Skin of body (tissue), 3 donors: ENCODE measurements at places on chromosomes 1 and 21. TPM values are rescaled to one million over a fixed set of nuclear protein-coding genes. Genes with fewer than 3 reads are reported as not detected.
A peak's percentile ranks its signal among the peaks of the same experiment; 100 is the strongest.

GRCh38 chr21:23887725-23888306 lies 1719.5 kb downstream of the MRPL39 start:
- DNase-seq, result no peak

GRCh38 chr21:46000182-46000730 lies 18.7 kb downstream of the COL6A1 start:
- DNase-seq, result no peak

GRCh38 chr1:200328379-200328778 lies 81.5 kb downstream of the ZNF281 start:
- no peak for DNase-seq

Gene NBL1
- 34.6 TPM for total RNA-seq

Gene KIF21B
- 1.6 TPM for total RNA-seq

Gene GNG4
- total RNA-seq, result 1.6 TPM

GRCh38 chr1:203692565-203693470 lies 66.2 kb downstream of the ATP2B4 start:
- peak; percentile 98 for DNase-seq

DNA sequence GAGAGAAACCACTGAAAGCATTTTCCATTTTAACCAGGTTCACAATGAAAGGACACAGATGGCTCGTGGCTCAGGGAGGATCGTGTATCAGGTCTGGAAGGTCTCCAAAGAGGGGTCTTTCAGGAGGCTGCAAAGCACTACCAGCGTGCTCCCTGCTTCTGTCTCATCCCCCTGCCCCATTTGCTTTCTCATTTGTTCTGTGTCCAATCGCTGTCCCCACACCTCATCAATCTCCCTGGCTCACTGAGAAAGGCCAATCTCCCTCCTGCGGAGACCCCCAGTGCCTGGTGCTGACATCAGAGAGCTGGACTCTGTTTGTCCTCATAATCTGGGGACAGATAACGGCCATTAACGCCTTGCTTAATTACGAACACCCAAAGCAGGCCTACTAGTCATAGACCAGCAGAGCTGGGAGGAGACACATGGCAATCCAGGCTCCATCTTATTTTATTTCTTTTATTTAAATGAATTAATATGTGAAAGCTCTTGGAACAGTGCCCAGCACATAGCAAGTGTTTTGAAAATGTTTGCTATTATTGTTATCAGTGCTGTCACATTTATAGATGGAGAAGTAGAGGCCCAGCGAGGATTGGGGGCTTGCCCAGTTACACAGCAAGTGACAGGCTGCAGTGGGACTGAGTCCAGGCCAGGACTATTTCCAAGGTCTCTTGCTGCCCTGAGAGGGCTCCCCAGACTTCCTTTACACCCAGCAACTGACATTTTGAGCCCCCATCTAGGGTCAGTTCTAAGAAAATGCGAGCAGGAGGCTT lies 341.0 kb upstream of the USP24 start:
- DNase-seq, result no peak

- DNase-seq, result no peak
Measured at GRCh38 chr1:162303004-162303344, 73.7 kb downstream of the SPATA46 start.

- no peak for DNase-seq
Measured at GRCh38 chr1:244200596-244200995, 149.5 kb downstream of the ZBTB18 start.

Gene DIO1
- total RNA-seq, result not detected

Gene SLC45A3
- 2.7 TPM for total RNA-seq

Gene NCDN
- total RNA-seq, result 7.0 TPM

- no peak for DNase-seq
Measured at GRCh38 chr1:230537456-230537855, 104.8 kb upstream of the COG2 start.

GRCh38 chr1:118973531-118974137 lies 14.5 kb downstream of the TBX15 start:
- peak; percentile 46 for DNase-seq

DNA sequence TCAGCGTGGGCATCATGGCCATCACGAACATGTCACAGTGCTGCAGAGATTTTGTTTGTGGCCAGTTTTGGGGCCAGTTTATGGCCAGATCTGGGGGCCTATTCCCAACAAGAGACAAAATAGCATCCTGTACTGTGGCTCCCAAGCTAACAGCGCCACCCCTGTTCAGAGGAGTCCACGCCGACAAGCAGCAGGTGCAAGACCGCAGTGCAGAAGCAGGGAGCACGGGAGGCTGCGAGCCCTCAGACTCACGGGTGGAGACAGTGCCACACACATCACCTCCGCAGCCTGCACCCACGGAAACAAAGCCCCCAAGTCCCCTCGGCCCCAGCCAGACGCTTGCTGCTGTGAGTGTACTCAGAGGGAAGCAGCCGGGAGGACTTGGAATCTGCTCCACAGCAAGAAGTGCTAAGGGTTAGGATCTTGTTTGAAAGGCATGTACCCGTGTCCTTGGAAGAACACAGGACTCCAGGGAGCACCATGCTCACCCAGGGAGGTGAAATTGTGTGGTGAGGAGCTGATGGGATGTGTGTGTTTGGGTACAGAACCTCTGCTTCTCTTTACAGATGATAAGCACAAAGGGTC lies 7.1 kb downstream of the TCP10L start:
- DNase-seq, result no peak

- DNase-seq, result no peak
Measured at GRCh38 chr1:177252877-177253276, 82.1 kb downstream of the BRINP2 start.
